NCI-H146 (cell line): ENCODE measurements at places on chromosomes 12 and 14.
A peak's percentile ranks its signal among the peaks of the same experiment; 100 is the strongest.

- DNase-seq = no peak
Observed at GRCh38 chr12:113191227-113191626, 5.7 kb downstream of the RITA1 start.

DNA sequence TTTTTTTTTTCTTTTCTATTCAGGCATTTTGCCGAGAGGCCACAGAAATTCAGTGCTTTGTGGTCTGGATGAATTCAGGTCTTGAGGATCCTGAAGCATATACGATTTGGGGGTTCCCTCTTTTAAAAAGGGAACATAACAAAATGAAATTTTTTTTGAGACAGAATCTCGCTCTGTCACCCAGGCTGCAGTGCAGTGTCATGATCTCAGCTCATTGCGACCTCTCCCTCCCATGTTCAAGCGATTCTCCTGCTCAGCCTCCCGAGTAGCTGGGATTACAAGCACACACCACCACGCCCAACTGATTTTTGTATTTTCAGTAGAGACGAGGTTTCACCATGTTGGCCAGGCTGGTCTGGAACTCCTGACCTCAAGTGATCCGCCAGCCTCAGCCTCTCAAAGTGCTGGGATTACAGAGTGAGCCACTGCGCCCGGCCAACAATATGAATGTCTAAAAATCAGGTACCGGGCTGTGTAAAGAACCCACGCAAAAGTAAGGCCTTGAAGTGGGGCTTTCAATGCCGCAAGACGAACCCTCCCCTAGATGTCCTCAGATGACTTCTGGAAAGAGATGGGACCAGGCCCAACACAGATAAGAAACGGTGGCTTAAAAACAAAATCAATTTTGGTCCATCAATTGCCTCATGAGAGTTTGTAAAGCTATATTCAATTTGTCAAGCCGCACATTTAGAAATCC is 30.0 kb downstream of the TESC start:
- DNase-seq = no peak

DNA sequence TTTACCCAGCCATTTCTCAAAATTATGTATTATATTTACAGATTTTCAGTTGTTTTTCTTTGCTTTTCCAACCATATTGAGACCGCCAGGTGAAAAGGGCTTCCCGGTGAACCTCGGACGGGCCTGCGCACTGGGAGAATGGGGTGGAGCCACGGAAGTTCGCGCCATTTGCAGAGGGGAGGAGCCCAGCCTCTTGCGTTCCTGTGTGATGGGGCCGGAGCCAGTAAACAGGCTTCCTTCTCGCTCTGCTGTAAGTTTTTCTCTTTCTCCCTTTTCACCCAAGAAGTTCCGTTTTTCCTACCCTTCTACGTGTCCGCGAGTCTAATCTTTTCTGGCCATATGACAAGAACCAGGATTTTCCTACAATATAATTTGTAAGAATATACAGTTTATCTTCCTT is 1108.8 kb upstream of the SEL1L start:
- no peak for DNase-seq

- no peak for DNase-seq
Observed at GRCh38 chr12:120041386-120042231, 52.6 kb downstream of the BICDL1 start.

- peak; percentile 55 for DNase-seq
Observed at GRCh38 chr12:57456145-57456700, 1.1 kb downstream of the INHBE start.

- no peak for DNase-seq
Observed at GRCh38 chr12:4221258-4221620, 52.3 kb upstream of the CCND2 start.

- no peak for DNase-seq
Observed at GRCh38 chr12:12171991-12172511, 94.8 kb downstream of the LRP6 start.

GRCh38 chr14:91349481-91350074 is 68.0 kb downstream of the CCDC88C start:
- no peak for DNase-seq

DNA sequence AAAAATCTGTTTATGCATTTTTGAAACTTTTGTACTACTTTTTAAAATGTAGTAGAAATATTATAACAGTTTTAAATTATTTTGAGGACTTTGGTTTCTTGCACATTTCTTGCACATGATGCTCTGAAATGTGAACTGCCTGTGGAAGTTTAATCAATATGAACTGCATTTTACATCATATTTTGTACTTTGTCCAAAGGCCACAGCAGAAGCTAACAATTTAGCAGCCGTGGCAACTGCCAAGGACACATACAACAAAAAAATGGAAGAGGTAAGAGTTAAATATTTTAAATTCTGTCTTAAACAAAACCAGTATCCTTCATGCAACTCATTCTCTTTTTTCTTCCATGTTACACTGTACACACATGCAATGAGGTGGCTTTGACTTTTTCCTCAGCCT is 45.1 kb downstream of the SAV1 start:
- no peak for DNase-seq

- peak; percentile 44 for DNase-seq
Observed at GRCh38 chr14:101235335-101236103, 325.8 kb upstream of the DIO3 start.

- no peak for DNase-seq
Observed at GRCh38 chr14:31692376-31692781, 131.2 kb downstream of the NUBPL start.

DNA sequence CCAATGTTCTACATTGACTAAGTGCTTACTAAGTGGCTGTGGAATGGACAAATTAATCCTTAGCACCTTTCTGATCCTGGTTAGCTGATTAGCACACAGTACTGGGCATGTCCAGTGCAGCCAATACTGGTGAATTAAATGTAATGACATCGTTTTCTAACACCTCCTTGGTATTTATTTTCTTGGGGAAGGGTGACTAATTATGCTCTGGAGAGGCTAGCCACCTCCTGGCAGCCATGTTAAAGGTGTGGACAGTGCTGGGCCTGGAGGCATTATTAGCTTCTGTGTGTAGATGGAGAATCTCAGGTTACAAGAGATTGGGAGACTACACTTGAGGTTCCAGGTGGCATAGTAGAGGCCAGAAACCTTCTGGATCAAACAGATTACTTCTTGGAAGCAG is 230.9 kb upstream of the DDHD1 start:
- no peak for DNase-seq

- no peak for DNase-seq
Observed at GRCh38 chr14:104586832-104587620, 7.5 kb downstream of the C14orf180 start.

DNA sequence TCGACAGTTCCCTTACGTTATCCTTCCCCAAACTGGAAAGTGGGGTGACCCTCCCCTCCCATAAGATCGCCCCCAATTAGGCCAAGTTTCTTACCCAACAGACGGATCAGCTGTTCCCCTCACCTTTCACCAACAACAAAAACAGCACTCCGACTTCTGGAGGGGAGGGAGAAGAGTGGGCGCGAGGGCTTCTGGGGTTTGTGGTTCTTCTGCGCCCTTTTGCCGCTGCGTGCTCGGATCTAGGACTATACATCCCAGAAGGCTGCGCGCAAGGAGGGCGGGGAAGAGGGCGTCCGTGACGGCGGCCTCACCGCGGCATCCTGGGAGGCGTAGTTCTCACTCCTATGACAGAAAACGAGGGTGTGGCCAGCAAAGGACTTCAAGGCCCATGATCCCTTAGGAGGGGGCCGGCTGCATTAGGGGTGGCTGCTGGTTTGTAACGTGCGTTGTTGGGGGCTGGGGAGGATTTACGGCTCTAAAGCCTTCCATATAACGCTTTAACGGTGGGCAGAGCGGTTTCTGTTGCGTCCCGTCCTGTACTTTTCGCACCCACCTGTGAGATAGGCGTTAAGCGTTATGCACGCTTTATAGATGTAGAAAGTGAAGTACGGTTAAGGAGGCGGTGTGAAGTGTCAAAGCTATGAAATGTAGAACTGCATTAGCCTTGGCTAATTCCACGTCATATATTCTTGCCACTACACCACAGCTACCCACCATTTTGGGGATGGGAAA is at the start of gene CALCOCO1:
TSS of gene CALCOCO1 (minus strand) at position 143 of the 732 bp plus-strand sequence. CDS start 2,210 bp downstream, outside the sequence.
- DNase-seq = peak; percentile 99

DNA sequence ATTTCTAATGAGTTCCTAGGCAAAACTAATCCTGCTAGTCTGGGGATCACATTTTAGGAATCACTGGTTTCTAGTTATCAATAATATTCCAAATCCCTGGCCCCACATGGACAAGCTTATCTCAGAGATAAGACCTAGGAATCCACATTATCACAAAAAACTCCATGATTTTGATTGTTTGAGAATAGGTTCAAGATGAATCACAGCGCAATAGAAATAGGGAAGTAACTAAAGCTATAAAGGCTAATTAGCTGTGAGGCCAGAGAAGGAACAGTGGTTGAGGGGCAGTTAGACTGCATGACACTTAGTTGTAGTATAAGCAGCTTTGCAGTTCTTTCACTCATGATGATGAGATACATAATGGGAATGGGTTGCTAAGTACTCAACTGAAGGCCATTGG is 13.1 kb upstream of the ATP5F1B start:
- no peak for DNase-seq

- DNase-seq = peak; percentile 29
Observed at GRCh38 chr12:6866163-6866919, 990 bp upstream of the TPI1 start.

GRCh38 chr12:49969027-49969426 is 3.7 kb upstream of the AQP6 start:
- no peak for DNase-seq

DNA sequence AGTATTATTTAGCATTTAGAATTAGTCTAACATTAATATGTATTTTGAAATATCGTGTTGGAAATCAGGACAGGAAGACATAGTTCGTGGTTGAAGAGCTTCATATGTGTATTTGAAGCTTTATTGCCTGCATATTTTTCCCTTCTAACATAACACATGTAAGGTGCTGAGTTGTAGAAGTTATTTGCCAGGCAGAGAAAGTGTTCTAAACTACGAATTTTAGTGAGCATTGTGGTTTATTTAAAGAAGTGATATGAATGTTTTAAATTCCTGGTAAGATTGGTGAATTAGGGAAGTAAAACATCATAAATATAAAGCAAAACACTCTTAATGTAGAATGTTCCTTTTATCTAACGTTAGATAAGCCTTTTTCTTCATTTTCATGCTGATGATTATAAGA is 2.5 kb downstream of the RASSF3 start:
- DNase-seq = no peak

- DNase-seq = no peak
Observed at GRCh38 chr12:69007855-69008351, 74.9 kb upstream of the CPM start.

GRCh38 chr14:101083564-101084435 is 180.3 kb upstream of the RTL1 start:
- peak; percentile 16 for DNase-seq

- no peak for DNase-seq
Observed at GRCh38 chr12:25083211-25083610, 111.7 kb downstream of the DNAI7 start.

DNA sequence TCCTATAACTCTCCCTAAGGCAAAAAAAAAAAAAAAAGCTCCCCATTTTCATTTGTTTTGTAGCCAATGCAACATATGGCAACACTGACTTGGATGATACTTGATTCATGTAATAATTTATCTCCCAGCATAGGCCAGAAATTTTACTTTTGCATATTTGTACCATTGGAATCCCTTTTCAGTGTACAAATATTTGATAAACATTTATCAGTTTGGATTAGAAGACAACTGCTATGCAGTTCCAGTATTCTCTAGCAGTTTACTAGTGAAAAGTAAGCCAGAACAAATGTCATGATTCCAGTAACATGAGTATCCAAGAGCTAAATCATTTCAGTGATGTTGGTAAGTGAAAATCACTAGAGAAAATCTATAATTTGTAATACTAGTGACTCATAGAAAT is 392.3 kb downstream of the CCER1 start:
- no peak for DNase-seq

- DNase-seq = no peak
Observed at GRCh38 chr12:58741226-58741625, 179.1 kb downstream of the LRIG3 start.

DNA sequence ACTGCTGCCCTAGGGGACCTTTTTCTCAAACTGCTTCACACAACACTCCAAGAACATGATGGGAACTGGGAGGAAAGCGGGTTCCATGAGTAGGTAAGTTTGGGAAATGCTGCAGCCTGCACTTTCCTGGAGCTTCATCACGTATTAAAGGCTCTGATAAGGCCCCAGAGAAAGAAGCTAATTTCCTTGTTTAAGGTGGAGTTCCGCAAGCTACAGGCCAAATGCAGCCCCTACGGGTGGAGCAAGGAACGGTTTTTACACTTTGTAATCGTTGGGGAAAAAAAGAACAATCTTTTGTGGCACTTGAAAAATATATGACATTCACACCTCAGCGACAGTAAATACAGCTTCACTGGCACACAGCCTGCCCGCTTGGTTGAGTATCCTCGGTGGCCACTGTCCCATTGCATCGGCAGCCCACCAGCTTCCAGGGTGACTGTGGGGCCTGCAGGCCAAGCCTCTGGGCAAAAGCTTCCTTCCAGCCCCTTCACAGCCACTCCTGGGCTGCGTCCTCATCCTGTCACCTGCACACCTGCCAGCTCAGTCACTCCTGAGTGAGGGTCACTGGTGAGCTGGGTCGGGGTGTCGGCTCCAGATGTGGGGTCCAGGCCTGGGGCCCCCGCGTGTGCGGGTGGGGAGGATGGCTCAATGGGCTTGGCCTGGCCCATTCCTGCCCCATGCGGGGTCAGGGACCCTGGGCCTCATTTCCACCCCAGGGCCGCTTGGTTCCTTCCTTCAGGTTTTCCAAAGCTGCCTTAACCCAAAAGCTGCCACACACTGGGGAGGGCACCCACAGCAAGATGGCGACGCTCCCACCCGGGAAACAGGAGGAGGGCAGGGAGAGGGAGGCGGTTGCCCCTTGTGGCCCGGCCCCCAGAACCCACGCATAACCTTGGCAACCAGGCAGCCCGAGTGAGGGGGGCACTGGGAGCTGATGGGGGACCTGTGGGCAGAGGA is 2.4 kb downstream of the AMN start:
- DNase-seq = no peak

- no peak for DNase-seq
Observed at GRCh38 chr12:2248087-2248900, 195.5 kb downstream of the CACNA1C start.

DNA sequence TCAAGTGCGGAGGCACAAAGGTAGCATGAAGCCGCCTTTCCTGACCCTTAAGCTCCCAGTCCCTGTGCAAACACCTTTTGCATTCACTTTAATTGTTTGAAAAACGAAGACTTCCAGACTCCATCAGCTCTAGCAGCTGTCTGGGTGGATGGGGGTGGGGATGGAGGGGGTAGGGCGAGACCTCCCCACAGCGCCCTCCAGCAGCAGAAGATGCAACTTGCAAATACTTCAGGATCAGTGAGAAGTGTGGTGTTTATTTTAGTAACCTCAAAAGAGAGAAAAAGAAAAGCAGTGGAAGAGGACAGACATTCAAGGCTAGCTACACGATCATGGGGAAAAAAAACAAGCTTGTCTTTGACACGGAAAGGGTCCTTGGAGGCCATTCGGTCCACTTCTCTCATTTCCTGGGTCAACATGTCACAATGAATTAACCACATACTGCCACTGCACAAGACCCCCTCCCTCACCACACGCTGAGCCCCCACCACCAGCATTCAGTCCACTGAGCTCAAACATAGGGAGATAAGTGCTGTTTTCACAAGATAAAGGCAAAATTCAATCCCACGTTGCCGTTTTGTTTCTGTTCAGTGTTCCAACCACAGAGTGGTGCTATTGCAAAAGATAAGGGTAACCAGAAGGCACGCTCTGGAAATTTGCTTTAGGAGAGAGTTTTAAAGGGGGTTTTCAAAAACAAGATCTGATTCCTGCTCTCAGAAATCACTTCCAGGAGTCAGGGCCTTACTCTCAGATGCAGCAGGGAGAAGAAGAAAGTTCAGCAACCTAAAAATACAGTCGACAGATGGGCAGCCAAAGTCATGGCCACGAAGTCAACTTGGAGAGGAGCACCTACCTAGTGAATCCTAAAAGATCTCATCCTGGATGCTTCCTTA is 3.3 kb upstream of the NTF3 start:
- DNase-seq = peak; percentile 65

GRCh38 chr14:26577711-26578110 is 20.1 kb downstream of the NOVA1 start:
- DNase-seq = peak; percentile 4
